ENCODE measurements at places on chromosomes 6 and 20.

GRCh38 chr6:2197177-2197671 lies 48.2 kb downstream of the GMDS start:
- DNase-seq: no peak

DNA sequence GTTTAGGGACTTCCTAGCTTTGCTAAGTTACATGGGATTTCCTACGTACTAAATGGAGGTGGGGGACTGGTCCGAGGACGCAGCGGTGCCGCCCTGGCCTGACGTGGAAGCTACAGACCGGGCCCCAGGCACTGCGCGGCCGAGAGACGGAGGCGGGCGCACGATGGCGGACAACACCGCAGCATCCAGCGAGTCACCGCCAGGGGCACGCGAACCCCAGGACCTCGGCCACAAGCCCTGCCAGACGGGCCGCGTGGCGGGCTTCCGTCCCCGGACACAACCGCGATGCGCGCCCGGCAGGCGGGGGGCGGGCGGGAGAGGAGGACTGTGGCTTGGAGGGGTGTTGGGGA lies 1516.9 kb upstream of the DEFB115 start:
- DNase-seq: no peak

- DNase-seq: no peak
Measured at GRCh38 chr6:106253172-106253571, 72.4 kb downstream of the ATG5 start.

DNA sequence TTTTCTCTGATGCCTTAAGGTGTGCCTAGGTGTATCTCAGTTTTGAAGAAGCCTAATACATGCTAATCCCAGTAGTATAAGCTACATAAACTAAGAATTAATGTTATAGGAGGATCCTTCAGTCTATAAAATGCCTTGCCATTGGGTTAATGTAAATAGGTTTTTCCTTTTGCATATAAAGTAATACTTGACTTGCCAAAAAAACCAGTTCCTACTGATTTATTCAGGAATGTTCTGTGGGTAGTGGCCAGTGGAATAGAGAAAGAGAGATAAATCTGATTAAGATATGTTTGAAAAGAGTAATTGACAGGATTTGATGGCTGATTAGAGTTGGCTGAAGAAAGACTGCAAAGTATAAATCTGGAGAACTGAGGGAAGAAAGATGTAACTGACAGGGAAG lies 273.4 kb downstream of the ZFAND3 start:
- no peak for DNase-seq

DNA sequence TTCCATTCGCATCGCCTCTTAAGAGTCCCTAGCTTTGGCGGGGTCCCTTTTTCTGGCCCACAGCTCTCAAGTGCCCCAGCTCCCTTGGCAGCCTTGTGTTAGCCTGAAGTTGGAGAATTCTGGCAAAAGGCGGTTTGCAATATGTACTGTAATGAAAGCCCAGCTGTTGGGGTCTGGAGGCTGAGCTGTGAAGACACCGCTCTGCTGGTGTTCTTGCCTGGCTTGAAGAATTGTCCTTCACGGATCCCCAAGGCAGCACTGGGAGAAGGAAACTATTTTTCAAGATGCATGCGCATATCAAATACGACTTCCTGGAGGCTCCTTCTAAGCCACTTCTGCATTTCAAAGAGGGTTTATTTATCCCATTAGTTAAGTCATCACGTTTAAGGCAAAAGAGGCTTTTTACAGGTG lies 21.4 kb upstream of the CITED2 start:
- DNase-seq: no peak

DNA sequence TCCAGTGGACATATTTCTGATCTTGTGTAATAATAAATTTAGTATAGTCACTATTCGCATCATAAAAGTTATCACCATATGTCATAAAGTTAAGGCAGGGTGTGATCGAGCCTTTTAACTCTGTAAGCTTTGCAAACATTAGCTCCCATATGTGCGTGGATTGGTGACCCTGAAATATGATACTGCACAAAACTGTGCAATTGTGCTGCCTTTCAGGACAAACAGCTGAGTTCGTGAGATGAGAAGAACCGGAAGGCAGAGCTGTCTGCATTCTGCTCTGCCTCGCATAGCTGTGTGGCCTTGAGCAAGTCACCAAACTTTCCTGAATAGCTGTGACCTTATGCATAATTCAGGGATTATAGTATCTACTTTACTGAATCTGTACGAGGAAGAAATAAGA lies 3.2 kb upstream of the PLEKHG1 start:
- DNase-seq: no peak

- DNase-seq: no peak
Measured at GRCh38 chr6:136701045-136701444, 91.2 kb downstream of the MAP3K5 start.

DNA sequence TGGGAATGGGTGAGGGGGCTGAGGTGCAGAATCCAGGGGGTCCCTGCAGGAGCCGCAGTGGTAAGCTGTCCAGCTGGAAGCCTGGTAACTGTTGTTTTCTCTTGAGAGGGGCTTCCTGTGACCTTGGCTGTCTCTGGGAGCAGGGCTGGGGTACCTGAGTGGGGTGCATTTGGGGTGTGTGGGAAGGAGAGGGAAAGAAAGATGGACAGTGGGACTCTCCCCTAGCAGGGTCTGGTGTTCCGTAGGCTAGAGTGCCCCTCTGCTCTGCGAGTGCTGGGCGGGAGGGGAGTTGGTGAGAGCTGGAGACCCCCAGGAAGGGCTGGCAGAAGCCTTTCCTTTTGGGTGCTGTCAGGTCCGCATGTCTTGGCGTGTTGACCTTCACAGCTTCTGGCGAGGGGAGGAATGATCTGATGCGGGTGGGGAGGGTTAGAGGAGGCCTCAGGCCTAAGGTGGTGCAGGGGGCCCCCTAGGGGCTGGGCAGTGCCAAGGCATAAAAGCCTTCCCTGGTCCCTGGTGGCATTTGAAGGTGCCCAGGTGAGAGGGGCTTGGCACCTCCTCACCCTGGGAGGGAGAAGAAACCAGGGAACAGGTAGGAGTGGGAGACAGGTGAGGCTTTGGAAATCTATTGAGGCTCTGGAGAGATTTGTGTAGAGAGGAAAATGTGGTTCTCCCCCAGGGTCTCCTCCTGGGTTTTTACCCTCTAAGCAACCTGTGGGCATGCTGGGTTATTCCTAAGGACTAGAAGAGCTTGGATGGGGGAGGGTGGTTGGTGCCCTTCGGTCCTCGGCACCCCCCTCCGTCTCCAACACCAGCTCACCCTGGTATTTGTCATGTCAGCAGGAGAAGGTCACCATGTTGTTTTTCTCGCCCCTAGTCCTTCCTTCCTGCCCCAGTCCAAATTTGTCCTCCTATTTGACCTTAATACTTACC lies 3.3 kb downstream of the VEGFA start:
- DNase-seq: no peak

DNA sequence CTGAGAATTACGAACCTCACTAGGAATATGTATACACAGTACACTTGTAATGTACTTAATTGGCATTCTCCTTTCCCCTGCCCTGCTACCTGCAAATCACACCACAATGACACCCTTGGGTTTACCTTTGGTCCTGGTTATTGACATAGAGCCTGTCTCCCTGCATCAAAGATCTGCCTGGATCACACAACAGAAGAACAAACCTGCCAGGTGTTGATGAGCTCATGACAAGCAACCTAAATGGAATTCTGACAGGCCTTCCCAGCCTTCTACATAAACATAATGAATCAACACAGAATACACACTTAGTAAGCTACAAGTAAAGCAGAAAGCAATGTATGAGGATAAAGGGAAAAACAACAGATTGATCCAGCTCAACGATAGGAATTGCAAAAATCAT lies 95.6 kb downstream of the HDGFL1 start:
- DNase-seq: no peak

- peak; percentile 44 for DNase-seq
Measured at GRCh38 chr20:64101731-64102621, 5.4 kb downstream of the NPBWR2 start.

DNA sequence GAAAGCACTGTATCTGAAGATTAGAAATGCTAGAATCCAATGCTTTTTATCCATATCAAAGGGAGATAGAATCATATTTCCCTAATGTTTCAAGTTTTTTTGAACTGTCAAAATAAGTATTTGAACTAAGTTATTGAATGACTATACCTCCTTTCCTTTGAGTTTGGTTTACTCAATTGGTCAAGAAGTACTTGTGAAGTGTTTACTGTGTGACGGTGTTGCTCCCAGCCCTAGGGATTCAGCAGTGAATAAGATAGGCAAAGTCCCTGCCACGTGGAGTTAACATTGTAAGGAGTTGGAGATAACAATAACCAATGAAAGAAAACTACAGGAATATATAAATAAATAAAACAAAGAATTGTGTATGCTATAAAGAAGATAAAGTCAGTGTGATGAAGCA lies 535.9 kb downstream of the FRK start:
- DNase-seq: no peak

DNA sequence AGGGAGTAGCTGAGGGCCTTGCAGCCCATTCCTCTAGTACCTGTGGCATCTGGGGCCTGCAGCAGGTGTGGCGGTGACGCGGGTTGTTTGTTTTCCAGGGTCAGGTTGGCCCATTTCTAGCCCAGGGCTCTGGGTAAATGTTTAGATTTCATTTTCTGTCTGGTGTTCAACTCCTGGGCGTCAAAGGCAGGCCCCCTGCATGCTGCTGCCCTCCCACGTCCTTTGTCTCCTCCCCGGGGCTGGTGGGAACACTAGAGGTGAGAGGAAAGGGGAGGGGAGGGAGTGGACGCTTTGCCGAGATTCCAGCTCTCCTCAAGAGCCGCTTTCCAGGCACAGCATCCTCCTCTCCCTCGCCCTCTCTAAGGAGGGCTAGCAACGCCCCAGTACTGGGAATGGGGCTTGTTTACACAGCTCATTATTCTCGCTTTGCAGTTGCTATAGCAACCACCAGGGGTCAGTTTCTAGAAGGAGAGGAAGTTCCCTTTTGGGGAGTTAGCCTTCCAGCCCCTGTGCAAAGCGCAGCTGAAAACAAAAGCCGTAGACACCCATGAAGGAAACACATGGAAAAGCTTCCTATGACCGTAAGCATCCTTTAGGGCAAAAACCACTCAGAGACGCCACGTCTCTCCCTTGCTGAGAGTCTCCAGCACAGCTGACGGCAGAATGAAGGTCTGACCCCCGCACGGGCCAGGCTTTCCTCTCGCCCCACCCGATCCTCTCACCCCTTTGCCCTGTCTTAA lies 170.6 kb downstream of the LY86 start:
- DNase-seq: no peak

GRCh38 chr20:11716945-11717248 lies 200.8 kb upstream of the BTBD3 start:
- DNase-seq: no peak

DNA sequence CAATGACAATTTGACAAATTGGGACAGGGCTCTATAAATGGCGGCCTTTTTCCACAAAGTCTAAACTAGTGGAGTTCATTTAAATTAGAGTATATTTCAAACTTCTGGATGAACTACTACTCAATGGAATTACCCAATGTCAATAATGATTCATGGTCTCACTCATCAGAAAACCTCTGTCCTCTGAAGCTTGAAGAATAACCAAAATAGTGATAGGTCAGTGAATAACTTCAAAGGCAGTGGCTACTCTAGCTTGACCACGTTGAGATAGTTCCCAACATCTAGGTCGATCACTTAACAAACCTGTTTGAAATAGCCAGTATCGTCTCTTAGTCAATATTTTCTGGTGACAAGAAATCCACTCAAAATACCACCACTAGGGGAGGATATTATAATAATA lies 197.6 kb downstream of the HDGFL1 start:
- DNase-seq: no peak

Data from activated T-helper 1 cell treated with anti-CD3 and anti-CD28 coated beads, Interleukin-2, amount 50 U/mL, for 16 hours (primary cell).